ENCODE measurements at places on chromosomes 5 and 9.

GRCh38 chr9:37812773-37813379, 12.3 kb downstream of the DCAF10 start:
- DNase-seq, result no peak

DNA sequence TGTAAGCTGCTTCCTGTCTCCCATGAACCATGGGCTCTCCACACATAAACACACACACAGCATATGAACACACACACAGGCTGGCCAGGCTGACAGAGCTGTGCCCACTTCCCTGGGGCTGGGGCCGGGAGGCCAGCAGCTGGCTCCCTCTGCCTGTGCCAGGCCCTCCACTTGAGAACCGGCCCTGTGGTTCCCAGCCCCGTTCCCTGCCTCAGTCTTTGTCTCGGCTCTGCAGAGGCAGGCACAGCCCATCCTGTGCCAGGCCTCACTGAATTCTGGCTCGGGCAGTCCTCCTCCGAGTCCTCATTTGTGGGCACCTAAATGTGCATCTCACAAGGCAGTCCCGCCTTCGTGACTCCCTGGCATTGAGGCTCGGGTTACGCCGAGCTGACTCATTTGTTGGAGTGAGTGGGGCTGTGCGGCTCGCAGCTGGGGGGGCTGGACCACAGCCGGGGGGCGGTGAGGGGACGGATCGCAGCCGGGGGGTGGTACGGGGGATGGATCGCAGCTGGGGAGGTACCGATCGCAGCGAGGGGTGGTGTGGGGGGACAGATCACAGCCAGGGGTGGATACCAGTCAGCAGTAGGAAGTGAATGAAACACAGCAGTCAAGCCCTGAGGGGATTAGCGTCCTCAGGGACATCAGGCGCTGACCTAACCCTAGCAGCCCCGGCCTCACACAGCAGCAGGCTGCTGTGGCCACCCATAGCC, 72.3 kb downstream of the PSMB7 start:
- DNase-seq, result peak; percentile 56

DNA sequence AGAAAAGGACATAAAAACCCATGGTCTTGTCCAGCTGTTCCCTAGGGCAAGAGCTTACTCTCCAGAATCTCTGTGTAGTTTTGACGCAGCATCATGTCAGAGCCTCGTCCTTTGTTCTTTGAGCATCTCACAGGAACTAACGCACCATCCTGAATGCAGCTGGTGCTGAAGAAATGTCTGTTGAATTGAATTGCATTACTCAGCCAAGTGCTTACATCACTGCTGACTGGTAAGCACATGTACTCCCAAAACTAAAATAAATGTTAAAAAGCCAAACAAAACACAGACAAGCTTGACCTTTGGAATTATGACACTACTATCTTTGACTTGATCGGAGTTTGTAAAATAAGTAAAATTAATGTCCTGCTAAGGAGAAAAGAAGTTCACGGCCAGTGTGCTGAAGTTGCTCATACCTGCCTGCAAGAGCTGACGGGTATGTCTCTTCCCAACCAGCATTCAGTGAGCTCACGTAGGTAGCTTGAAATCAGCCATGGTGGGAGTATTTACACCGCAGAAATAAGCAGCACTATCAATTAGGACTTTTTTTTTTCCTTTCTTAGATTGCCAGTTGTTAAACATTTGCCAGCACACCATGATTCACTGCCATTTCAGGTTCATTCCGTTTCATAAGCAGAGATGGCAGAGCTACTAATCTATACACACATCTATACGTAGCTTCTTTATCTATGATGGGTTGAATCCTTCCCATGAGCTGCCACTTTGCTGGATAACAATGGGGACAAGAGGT, 310.6 kb upstream of the MSX2 start:
- no peak for DNase-seq

- no peak for DNase-seq
These were observed 21.9 kb upstream of the FBXW2 start for GRCh38 chr9:120815075-120815474.

DNA sequence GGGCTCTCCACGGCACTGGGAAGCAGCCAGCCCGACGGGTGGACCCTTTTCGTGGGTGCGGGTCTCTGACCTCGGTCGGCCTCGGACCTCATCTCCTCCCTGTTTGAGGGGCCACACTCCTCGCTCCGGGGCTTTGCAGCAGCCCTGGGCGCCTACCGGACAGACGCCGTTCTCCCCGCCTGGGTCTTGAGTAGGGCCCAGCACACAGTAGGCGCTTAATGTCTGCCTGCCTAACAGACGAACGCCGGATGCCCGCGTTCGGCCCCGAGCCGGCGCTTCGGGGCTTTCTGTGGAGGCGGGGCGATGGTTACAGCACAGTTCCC, 842 bp upstream of the GTF3C5 start:
- no peak for DNase-seq

DNA sequence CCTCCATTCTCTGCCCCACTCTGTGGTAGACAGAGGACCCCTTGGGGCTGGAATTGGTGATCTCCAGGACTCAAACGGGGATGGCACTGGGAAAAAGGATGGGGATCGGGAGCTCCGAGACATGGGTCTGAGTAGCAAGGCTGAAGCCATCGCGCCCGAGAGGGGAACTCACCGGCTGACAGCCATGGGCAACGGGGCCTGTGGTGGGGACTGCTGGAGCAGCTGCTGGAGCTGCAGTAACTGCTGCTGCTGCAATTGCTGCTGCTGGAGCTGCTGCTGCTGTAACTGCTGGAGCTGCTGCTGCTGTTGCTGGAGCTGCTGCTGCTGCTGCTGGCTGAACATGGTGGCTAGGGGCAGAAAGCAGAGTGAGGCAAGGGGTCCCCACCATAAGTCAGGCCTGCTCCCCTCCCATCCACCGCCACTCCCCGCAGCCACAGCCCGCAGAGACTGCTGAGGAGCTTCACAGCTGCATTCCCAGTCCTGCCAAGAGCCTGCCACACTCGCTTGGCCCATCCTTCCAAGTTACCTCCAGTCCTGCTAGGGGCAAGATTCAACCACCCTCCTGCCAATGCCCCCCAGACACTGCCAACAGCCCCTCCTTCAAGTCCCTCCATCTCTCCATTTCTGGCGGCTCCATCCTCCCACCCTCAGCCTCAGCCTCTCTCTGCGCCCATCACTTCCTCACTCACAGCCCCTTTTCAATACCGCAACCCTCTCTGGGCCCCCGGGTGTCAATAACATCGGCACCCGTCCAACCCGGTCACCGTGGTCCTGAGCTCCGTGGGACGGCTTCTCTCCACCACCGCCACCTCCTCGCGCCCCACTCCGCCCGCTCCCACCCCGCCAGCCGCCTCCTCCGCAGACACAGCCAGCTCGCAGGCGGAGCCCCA, 611 bp downstream of the CIZ1 start:
- DNase-seq, result no peak

- DNase-seq, result no peak
These were observed 435.2 kb upstream of the ADAMTS16 start for GRCh38 chr5:4704951-4705350.

GRCh38 chr9:8703904-8704303, 904.3 kb upstream of the DMAC1 start:
- no peak for DNase-seq

GRCh38 chr9:90801241-90801972, at the start of gene SYK:
Gene SYK, plus strand, starts transcription at chr9:90801819. Its CDS starts 42,080 bp downstream, at chr9:90843899.
- DNase-seq, result no peak

GRCh38 chr9:13022756-13023155, 247.9 kb downstream of the LURAP1L start:
- no peak for DNase-seq

GRCh38 chr9:84278130-84278529, 62.4 kb downstream of the SLC28A3 start:
- DNase-seq, result no peak

- no peak for DNase-seq
These were observed 18.8 kb downstream of the FTMT start for GRCh38 chr5:121870489-121870888.

GRCh38 chr5:168167338-168167737, 124.1 kb upstream of the WWC1 start:
- no peak for DNase-seq

- peak; percentile 5 for DNase-seq
These were observed 8.0 kb upstream of the SPATA31D1 start for GRCh38 chr9:81980568-81980967.

GRCh38 chr9:16029046-16029615, 476.3 kb downstream of the CCDC171 start:
- DNase-seq, result peak; percentile 79

GRCh38 chr9:92147030-92147851, 32.0 kb upstream of the SPTLC1 start:
- peak; percentile 65 for DNase-seq

- DNase-seq, result no peak
These were observed 256.8 kb downstream of the ROR2 start for GRCh38 chr9:91693226-91693625.

- no peak for DNase-seq
These were observed 372.9 kb upstream of the IRX2 start for GRCh38 chr5:3124410-3124809.

DNA sequence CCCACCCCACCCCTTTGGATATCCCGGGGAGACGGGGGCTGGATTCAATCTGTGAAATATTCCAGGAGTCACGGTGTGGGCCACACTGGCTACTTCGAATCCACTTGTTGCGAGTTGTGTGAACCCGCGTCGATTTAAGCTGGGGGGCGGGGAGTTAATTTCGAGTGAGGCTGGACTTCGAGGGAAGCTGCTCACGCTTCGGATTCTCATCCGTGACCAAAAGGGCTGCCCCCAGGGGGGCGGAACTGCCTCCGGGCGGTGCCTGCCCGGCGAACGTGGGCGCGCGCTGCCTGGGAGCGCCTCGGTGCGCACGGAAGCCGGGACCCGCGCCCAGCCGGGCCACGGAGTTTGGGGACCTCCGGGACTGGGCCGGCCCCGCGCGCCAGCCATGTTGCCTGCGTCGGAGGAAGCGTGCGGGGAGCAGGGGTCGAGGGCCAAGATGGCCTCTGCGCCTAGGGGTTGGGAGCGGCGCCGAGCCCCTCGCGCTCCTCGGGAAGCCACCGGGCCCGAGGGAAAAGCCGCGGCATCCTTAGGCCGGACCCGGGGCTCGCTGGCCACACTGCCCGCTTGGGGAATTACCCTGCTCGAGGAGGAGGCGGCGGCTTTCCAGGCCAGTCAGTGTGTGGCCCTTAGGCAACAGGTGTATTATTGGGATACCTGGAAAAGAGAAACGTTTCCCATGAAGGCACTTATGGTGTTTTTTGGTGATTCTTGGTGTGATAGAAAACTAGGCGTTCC, 975 bp downstream of the OCLN start:
- no peak for DNase-seq

GRCh38 chr9:32011049-32011448, 373.4 kb upstream of the ACO1 start:
- no peak for DNase-seq

DNA sequence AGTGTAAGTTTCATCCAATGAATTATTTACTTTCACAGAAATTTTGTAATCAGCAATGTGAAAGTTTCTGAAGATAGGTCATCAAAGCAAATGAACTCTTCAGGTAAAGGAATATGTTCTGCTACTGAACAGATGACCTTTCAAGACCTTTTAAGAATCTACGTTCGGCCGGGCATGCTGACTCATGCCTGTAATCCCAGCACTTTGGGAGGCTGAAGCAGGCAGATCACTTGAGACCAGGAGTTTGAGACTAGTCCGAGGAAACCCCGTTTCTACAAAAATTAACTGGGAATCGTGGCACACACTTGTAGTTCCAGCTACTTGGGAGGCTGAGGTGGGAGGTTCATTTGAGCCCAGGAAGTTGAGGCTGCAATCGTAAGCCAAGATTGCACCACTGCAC, 578.4 kb upstream of the COX7C start:
- no peak for DNase-seq

DNA sequence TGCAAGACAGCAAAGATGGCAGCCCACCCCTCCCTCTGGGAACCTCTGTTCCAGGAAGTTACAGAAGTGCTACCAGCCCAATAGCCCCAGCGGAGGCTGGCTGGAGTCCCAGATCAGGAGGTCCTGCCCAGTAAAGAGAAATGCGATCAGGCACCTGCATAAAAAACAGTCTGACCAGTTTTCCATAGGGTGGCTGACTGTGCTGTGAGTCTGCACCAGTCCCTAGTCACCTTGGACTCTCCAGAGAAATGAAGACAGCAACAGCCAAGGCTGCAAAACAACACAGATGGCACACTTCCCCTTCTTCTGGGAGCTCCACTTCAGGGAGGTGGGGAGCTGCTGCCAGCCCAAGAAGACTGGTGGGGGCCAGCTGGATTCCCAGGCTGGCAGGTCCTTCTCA, 265.5 kb upstream of the PCSK5 start:
- DNase-seq, result no peak

DNA sequence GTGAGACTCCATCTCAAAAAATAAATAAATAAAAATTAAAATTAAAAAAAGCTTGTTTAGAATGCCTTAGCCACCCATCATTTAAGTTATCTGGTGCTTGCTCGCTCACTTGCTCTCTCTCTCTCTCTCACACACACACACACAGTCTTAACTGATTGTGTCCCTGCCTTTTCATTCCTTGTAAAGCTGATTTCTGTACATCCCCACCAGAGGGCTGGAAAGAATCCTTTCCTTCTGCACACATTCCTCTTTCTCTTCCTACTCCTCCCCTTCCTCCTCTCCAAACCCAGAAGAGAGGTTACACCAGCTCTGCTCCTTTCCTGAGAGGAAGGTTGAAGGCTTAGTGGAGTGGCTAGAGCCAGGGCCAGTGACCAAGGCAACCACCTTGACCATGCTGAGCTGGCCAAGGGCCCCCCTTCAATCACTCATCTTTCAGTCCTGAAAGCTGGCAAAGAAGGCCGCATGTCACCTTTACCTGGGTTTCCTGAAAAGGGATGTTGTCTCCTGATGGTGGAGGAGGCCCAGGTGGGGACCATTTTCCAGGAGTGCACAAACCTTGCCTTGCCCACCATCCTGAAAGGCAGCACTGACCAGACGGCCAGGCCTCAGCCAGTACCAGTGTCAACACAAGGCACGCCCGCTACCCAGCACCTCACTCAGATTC, 25.6 kb downstream of the STK10 start:
- no peak for DNase-seq

GRCh38 chr9:23160491-23160890, 665.5 kb downstream of the ELAVL2 start:
- DNase-seq, result no peak

GRCh38 chr9:128479262-128479661, 23.5 kb downstream of the ODF2 start:
- DNase-seq, result no peak

DNA sequence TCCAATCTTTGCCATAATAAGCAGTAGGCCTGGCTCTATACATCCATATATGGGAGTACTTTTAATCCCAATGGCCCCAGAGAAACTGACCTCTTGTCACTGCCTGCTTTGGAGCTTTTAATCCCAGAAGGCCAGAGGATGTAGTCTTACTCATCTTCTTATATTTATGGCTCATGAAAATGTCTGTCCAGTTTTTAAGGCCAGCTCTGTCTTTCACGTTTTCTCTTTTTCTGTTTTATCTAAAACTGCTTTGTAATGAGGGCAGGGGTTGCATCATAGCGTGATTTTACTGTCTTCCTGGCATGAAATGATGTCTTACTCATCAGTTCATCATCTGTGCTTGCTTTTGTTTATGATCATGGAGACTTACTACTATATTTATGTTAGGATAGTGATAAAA, 1094.9 kb downstream of the MAT2B start:
- peak; percentile 78 for DNase-seq

GRCh38 chr5:10626473-10627013, 62.7 kb downstream of the ANKRD33B start:
- no peak for DNase-seq

Data from HS-5 (cell line).